ENCODE measurements at places on chromosomes 16 and 17.

DNA sequence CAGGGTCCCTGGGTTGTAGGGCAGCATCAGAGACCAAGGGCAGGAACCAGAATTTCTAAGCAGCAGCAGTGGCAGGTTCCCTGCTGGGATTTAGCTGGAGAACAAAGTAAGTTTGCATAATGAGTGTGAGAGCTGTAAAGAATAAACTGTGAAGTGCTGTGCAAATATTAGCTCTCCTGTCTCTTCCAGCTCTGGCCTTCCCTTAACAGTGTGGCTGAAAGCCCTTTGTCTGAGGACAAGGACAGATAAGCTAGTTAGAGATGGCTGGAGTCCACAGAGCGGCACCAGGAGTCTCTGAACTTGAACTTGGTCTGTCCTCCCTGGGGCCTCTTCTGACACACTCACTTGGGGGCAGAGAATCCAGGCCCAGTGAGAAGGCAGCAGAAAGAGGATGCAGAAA is 98.2 kb upstream of the WSCD1 start:
- no peak for DNase-seq

- peak; percentile 65 for DNase-seq
These were observed 4.8 kb upstream of the MT2A start for GRCh38 chr16:56603589-56603988.

GRCh38 chr16:82156761-82157533 is 13.1 kb downstream of the MPHOSPH6 start:
- peak; percentile 17 for DNase-seq

GRCh38 chr17:58531661-58532554 is 17.5 kb upstream of the MTMR4 start:
- no peak for DNase-seq

- DNase-seq: no peak
These were observed 19.0 kb downstream of the IRF8 start for GRCh38 chr16:85917959-85918358.

- no peak for DNase-seq
These were observed 3.6 kb upstream of the TMEM92 start for GRCh38 chr17:50270435-50271362.

- DNase-seq: peak; percentile 27
These were observed 1.2 kb downstream of the RASD1 start for GRCh38 chr17:17494870-17495535.

- no peak for DNase-seq
These were observed 848 bp upstream of the KRT19 start for GRCh38 chr17:41528959-41529353.

- no peak for DNase-seq
These were observed 44.1 kb upstream of the ACSF3 start for GRCh38 chr16:89049484-89050118.
